Stimulated activated CD4-positive, alpha-beta T cell treated with anti-CD3 and anti-CD28 coated beads, Interleukin-15, amount 100 ng/mL, for 1 hour (primary cell): ENCODE measurements at places on chromosomes 12 and 14.

DNA sequence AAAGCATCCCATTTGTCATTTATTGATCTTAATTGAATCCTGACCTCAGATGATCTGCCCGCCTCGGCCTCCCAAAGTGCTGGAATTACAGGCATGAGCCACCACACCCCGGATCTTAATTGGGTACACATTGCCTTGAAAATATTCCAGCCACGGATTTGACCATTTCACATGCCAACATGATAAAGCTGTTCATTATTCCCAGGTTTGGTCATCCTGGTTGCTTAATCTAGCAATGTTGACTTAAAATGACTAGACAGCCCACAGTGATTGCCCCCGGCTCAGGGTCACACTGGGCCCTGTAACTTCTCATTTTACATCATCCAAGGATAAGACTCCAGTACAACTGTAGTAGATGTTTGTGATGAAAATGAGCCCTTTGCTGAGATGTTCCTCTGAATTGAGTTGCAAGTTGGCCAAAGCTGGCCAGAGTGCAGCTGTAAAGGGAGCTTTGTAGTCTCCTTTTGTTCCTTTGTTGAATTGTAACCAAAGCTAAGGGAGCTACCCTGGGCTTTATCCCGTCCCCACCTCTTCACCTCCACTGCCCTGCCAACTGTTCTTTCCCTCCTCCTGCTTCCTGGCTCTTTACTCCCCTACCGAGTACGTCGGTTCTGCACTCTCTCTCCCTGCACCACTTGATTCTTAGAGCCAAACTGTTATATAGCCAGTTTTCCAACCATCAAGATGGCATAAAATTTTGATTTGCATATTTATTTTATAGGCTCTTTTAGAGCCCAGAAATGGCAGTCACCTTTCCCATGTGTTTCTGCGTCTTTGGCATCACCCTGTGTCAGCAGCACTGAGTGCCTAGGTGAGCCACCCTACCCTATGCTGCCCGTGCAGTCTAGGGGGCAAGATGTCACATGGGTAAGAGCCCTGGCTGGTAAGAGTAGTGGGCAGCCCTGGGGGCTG, 141.3 kb upstream of the HIF1A start:
- no peak for DNase-seq

- DNase-seq, result no peak
These were observed 60.8 kb upstream of the REP15 start for GRCh38 chr12:27635349-27635972.

GRCh38 chr12:31783996-31784645, 55.3 kb upstream of the AMN1 start:
- no peak for DNase-seq

- no peak for DNase-seq
These were observed 20.4 kb downstream of the TPH2 start for GRCh38 chr12:71958993-71959578.

DNA sequence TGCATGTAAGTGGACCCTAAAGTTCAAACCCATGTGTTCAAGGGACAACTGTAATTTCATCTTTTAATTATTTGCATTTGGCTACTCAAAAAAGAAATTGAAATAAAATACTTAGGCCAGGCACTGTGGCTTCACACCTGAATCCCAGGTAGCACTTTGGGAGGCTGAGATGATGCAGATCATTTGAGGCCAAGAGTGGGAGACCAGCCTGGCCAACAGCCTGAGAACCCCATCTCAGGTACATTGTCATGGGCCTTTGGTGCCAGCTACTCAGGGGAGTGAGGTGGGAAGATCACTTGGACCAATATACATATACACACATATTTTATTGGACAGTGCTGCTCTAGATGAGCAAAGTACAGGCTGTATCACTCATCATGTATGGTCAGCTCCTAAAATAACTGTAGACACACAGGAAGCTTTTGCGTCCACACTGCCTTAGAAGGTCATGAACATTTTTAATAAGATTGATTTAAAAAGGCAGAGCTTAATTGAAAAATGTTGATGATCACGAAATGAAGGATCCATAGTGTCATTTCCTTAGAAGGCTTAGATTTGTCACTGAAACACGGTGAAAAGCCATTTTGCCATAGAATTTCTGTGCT, 2.5 kb upstream of the ZCCHC8 start:
- DNase-seq, result no peak

GRCh38 chr14:55805250-55805649, 225.2 kb downstream of the KTN1 start:
- DNase-seq, result no peak

DNA sequence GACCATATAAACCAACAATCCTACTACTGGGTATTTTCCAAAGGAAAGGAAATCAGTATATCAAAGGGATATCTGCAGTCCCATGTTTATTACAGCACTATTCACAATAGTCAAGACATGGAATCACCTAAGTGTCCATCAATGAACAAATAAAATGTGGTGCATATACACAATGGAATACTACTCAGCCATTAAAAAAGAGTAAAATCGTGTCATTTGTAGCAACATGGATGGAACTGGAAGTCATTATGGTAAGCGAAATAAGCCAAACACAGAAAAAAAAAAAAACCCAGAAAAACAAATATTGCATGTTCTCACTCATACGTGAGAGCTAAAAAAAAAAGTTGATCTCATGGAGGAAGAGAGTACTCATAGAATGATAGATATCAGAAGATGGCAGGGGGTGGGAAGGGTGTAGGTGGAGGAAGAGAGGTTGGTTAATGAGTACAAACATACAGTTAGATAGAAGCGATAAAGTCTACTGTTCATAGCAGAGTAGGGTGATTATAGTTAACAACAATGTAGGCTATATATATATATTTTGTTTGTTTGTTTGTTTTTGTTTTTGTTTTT, 49.3 kb downstream of the BCAT1 start:
- DNase-seq, result no peak

DNA sequence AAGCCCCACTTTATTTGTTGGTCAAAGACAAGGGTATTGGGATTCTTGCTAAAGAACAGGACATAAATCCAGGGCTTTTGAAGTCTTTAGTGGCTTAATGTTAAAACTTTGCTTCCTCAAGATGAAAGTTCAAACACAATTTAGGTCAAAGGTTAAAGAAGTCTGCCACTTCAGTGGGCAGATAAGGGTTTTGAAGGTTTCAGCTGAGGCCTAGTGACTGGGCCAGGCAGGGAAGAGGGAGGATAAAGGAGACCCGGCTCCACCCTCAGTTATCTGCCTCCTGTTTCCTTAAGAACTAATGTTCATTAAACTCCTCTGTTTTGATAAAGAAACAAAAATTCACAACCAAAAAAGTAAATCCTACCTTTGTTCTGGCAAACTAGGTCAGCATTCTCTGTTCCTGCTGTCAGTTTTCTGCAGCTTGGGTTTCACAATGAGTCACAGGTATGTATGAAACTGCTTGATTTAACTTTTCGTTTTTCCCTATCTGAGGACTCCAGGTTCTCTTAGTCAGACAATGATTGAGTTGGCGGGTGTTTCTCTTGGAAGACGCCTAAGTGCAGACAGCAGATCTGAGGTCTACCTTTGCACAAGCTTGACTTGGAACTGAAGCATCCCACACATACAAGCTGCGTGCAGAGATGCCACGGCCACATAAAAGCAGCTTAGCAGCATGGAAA, 208.3 kb downstream of the EXOC5 start:
- no peak for DNase-seq

DNA sequence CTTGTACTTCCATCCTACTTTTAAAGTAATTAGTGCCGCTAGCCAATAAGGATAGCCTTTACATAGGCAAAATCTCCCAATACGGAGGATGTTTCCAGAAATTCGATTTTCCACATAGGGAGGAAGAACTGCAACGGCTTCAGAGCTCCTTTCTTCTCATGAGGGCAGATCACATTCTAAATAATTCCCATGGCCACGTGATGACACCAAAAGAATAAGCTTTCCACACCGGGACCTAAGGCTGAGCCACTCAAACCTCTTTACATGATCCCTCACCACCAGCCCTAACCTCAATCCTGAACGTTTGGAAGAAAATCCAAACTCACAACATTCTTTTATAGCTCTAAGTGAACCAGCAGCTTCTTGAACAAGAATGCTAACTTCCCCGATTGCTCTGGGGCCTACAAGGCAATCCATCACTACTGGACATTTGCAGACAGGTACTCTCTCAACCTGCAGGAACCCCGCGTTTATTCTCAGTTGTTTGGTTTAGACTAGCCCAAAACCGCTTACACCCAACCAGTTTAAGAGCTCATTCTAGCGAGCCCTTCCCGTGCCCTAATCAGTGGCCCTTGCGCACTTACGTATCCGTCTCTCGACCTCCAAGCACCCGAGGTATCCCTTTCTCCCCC, 884 bp downstream of the CAPRIN2 start:
- DNase-seq, result no peak

DNA sequence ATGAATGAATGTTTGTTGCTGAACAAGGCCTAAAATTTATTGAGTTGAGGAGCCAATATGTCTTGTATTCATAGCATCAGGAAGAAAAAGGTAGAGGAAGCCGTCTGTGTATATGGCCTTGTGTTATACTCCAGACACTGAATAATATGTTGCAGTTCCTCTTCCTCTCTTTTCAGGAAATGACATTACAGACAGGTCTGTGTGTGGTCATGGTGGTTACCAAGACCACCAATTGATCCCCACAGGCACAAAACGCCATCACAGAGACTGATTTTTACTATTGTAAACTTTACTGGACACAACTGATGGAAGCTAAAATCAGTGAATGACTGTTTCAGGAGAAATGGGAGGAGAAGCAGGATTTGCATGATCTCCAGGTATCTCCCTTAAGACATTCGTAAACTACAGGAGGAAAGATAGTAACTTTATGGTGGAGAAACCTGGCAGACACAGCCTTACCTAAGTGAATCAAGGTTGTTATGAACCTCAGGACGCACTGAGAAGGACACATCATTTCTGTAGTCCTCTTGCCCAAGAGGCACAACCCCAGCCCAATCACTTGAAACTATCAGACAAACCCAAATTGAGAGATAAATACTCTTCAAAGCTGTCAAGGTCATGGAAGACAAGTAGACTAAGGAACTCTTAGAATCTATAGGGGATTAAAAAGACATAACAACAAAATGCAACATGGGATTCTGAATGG, 334.1 kb upstream of the RGS6 start:
- no peak for DNase-seq

GRCh38 chr12:131001493-131001892, 47.8 kb downstream of the ADGRD1 start:
- no peak for DNase-seq

DNA sequence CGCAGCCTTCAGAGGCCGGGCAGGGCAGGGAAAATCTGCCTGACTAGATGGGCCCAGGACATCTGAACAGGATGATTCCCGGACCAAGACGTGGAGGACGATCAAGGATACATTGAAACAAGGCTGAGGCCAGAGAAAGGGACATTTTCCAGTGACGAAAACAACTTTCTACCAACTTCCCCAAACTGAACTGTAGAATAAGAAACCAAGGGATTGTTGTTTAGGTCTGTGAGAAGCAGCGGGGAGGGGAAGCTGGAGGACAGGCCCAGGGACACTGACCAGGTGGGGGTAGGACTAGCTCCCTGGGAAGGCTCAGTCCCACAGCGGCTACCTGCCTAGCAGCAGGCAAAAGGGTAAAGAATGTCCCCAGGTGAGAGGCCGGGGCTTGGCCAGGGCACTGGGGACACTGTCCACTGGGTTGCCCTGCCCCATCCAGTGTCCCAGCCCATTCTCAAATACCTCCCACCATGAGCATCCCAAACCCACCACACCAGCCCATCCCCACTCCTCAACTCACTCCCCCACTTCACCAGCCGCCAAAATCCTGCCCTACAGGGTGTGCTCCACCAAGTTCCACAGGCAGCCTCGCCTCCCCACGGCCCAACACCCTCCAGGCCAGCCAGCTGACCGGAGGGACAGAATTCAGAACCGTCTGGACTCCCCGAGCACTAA, 995 bp downstream of the TNFRSF1A start:
- no peak for DNase-seq

GRCh38 chr12:127205781-127206555, 1061.0 kb upstream of the TMEM132C start:
- DNase-seq, result no peak

GRCh38 chr14:101362529-101363260, 198.6 kb upstream of the DIO3 start:
- no peak for DNase-seq

- peak; percentile 42 for DNase-seq
These were observed 25.2 kb downstream of the KRT8 start for GRCh38 chr12:52879394-52880351.

GRCh38 chr14:28779456-28779855, 12.9 kb downstream of the FOXG1 start:
- DNase-seq, result no peak

GRCh38 chr14:42541535-42542001, 934.9 kb downstream of the LRFN5 start:
- DNase-seq, result no peak

DNA sequence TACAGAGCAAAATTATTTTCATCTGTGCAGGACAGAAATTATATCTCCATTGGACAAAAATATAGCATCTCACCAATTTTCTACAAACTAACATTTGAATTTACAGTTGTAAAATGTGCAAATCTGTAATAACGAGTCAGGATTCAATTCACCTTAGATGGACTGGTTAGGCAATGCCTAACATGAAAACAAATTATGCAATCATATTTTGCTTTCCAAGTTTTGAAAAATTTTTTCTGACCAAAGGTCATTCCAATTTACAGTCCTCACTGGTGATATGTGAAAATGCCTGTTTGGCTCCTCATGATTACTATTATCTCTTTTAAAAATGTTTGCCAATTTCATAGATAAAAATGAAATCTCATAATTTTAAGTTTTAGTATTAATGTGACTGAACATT, 6.5 kb upstream of the CPM start:
- DNase-seq, result no peak

DNA sequence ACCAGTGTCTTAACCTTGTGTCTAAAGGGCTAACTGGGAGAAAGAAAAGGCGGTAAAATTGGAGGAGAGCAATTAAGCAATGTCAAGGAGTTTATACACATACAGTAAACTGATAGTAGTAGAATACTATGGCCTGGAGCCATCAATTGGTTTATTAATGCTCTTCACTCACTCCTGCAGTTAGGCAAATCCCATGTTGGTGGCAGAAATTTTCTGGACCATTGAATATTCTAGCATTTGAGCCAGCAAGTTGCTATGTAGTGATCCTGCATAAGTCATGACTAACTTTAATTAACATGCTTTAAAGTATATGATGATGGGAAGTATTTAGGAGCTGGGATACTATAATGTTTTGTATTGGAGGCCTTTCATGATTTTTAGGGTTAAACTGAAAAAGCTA, 14.3 kb upstream of the DERA start:
- no peak for DNase-seq
